ENCODE measurements at places on chromosomes 2 and 18. TPM values are rescaled to one million over a fixed set of nuclear protein-coding genes. Genes with fewer than 3 reads are reported as not detected.

The CRYGC gene
- total RNA-seq = not detected

The KLHL29 gene
- total RNA-seq = 5.0 TPM

The RFX8 gene
- not detected for total RNA-seq

The SLC8A1 gene
- total RNA-seq = 3.7 TPM

The SMPD4 gene
- 9.5 TPM for total RNA-seq

The ALPP gene
- not detected for total RNA-seq

The LDLRAD4 gene
- not detected for total RNA-seq

The HMSD gene
- total RNA-seq = 0.26 TPM

The MYOM1 gene
- 0.38 TPM for total RNA-seq

The SPEG gene
- total RNA-seq = 1.8 TPM

The MGAT4A gene
- total RNA-seq = 6.0 TPM

The EML6 gene
- total RNA-seq = 0.53 TPM

The WNT6 gene
- total RNA-seq = not detected

The INO80B gene
- 26.6 TPM for total RNA-seq

The TACR1 gene
- total RNA-seq = not detected

The SLC38A11 gene
- not detected for total RNA-seq

The L3MBTL4 gene
- total RNA-seq = 1.0 TPM

The PROM2 gene
- total RNA-seq = 41.6 TPM

The INPP5D gene
- total RNA-seq = 24.1 TPM

The PPP1R1C gene
- 2.1 TPM for total RNA-seq

The TRPM8 gene
- total RNA-seq = not detected

The MC2R gene
- not detected for total RNA-seq

The TSPYL6 gene
- total RNA-seq = not detected

The PROC gene
- total RNA-seq = 0.26 TPM

The LBX2 gene
- total RNA-seq = 0.77 TPM

The VIT gene
- total RNA-seq = not detected

The NBAS gene
- 78.2 TPM for total RNA-seq

The ATP8B1 gene
- total RNA-seq = 20.8 TPM

The PRPF40A gene
- 107 TPM for total RNA-seq

The ZC3H6 gene
- 5.6 TPM for total RNA-seq

The UPP2 gene
- not detected for total RNA-seq

The PIEZO2 gene
- under 0.01 TPM for total RNA-seq

The MARCHF7 gene
- total RNA-seq = 103 TPM

The IL18RAP gene
- not detected for total RNA-seq

The FAM110C gene
- 9.2 TPM for total RNA-seq

The SOX11 gene
- not detected for total RNA-seq

The TTN gene
- total RNA-seq = under 0.01 TPM

The D2HGDH gene
- 12.7 TPM for total RNA-seq

The GNLY gene
- not detected for total RNA-seq

The BCL11A gene
- total RNA-seq = 3.6 TPM

The DSG2 gene
- total RNA-seq = 91.5 TPM

The MAP3K19 gene
- total RNA-seq = not detected

All from bronchial epithelial cell (primary cell).